ENCODE measurements at places on chromosomes 7 and 10.

DNA sequence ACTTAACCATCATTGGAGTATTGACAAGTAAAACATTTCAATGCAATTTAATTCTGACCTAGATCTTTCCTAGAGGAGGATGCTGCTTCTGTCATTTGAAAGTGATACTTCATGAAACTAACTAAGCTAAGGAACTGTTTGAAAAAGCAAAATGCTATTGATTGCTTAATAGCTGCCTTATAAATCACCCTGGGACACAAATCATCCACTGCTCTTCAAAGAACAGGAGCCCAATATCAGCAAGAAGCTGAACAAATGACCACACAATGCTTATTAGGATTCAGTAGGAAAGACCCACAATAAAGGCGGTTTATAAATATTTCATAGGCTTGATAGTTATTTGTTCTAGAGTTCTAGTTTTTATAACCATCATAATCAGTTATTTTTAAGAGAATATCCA is 216.3 kb downstream of the TEX36 start:
- DNase-seq, result no peak

DNA sequence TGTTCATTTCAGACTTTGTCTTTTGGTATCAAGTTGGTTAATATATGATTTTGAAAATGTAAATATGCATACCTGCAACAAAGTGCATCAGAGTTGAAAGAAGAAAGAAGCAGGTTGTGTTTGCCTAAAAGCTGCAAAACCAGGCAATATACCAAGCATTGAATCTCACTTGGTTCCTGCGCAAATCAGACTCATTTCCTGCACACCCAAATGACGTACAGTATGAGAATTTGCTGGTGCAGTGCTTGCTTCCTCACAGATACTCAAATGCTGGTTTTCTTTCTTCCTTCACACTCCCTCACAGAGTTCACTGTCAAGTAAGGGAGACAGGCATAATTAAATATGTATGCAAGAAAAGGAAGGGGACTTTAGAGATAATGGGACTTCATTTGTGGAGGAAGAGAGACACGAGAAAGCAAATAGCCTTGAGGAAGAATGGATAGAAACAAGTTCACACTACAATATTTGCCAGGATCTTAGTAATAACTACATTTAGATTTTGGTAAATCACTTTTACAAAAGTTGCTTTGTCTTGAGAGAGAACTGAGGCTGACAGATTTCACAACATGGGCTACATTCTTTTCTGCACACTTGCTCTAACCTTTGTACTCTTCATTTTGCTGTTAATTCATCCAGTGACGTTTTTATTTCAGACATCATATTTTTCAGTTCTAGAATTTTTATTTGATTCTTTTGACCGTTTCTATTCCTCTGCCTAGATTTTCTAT is 56.9 kb upstream of the AOAH start:
- DNase-seq, result no peak

DNA sequence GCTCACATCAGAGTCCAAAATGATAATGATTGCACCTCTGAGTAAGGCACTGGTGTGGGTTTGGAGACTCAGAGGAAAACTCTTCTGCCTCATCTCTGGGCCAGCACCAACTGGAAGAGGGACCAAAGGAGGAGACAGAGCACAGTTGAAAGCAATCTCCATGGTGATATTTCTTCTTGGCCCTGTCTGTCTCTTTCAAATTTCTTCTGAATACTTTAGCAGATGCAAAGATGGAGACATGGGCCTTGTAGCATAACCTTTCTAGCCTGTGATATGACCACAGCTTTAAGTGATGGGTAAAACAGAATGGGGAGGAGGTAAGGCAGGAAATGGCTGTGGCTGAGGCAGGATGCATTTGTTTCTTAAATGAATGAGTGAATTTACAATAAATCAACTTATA is 12.2 kb upstream of the GIMAP7 start:
- no peak for DNase-seq

DNA sequence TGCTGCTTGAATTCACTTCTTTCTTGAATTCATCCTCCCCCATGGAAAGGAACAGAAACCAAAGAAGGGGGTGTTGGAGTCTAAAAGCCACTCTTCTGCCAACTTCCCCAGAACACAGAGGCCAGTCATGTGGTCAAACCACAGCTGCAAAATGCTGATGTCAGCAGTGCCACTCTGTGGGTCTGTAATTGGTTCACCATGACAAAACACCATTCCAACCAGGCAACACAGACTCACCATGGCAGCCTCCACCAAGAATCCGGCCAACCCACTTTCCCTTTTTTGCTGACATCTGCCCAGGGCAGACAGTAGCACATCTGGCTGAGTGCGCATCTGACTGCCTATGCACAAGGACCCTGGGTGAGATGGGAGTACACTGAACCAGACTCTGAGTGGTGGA is 16.8 kb downstream of the OSBPL3 start:
- DNase-seq, result peak; percentile 19

DNA sequence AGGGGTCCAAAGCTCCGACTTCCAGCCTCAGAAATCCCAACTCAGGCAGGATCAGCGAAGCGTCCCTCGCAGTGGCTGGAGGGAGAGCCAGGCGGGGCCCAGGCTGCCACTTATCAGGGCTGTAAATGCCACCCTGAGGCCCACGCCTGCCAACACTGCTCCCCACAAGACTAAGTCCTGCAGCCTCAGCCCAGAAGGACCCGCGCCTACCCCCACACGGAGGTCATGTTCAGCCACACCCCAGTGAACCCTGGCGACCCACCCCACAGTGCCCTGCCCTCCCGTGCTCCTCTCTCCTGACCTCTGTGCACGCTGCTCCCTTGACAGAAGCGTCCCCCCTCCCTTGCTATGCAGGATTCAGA is 3.2 kb downstream of the PSMG3 start:
- DNase-seq, result no peak

DNA sequence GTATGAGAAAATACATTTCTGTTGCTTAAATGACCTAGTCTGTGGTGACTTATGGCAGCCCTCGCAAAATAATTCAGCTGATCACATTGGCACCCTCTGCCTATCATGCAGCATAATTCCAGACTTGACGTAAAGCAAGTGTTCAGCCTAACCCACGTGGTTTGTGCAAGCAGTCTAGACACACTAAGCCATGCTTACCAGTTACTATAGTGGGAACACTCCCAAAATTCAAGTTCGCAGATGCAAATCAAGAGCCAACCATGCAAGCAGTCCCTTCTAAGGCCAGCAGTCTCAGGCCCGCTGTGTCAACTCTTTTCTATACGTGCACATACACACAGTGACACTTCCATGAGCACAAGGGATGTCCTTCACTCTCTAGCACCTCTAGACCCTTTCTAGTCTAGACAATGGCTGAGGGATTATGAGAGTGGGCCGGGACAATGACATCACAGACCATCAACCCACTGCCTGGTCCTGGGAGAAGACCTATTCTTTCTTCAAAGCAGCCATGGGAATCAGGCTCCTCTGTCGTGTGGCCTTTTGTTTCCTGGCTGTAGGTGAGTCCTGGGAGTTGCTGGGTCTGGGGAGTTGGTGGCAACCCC is 29.0 kb upstream of the PRSS1 start:
- DNase-seq, result no peak

DNA sequence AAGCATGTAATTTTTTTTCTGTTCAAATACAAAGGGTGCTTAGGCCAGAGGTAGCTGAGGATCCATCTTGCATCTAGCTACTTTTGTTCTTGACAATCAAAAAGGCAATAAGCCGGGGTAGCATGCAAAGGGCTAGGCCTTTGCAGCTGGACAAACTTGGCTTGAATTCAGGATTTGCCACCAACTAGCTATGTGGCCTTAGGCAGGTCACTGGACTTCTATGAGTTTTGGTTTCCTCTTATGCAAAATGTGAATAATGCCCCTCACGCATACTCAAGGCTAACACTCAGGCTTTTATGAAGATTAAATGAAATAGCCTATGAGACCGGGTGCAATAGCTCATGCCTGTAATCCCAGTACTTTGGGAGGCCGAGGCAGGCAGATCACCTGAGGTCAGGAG is 19.3 kb downstream of the GFRA1 start:
- no peak for DNase-seq

- no peak for DNase-seq
These were observed 92.3 kb upstream of the TMEM168 start for GRCh38 chr7:112882511-112882910.

GRCh38 chr10:62869958-62870357 is 53.8 kb upstream of the EGR2 start:
- no peak for DNase-seq

- no peak for DNase-seq
These were observed 72.7 kb upstream of the PRKG1 start for GRCh38 chr10:51001587-51001986.

DNA sequence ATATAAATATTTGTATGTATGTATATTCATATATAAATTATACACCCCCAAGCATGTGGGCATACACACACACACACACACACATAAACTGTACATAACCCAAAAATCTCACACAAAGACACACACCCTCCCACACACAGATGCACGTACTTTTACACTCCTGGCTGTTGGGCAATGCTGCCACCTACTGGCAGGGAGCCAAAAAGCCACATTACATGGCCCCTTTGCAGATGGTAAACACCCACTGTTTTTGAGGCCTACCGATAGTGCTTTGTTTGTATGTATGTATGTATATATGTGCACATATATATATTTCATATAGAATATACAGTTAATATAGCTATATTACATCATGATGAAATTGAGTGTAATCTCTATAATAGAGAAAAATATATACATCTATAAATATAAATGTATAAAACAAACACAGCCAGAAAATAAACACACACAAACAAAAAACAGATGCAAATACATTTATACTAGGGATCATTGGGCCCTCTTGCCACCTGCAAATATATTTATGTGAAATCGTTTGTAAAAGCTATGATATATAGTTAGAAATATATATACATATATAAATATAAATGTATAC is 120.1 kb upstream of the ACBD5 start:
- DNase-seq, result peak; percentile 79

GRCh38 chr7:40694026-40694809 is 559.4 kb downstream of the SUGCT start:
- no peak for DNase-seq

GRCh38 chr7:44470135-44470479 is 20.4 kb downstream of the NUDCD3 start:
- no peak for DNase-seq

DNA sequence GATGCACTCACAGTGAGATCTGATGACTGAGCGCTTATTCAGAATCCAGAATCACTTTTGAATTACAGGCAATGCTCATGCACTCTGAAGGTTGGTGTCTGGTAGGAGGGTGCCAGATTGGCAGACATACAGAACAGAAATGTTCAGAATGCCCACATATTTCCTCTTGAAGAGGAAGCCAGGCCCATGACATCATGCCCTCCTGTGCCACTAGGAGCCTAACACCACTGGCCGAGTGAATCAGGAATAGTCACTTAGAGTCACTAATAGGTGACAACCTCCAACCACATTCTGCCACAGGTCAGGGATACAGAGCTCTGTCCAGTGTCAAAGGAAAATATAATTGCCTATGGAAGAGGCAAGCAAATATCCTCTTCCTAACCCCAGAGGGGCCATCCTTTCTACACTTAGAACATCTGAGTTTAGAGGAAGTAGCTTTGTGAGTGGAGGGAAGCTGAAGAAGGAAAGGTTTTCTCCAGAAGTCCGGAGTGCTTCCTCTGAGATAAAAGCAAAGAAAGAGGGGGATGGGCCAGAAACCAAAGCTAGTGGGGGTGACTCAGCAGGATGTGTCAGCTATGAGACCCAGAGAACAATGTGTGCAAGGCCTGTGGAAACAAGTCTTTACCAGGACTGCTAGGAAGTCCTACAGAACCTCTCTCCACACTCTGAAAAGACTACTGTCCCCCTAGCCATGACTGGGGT is 838.8 kb downstream of the GRID1 start:
- no peak for DNase-seq

DNA sequence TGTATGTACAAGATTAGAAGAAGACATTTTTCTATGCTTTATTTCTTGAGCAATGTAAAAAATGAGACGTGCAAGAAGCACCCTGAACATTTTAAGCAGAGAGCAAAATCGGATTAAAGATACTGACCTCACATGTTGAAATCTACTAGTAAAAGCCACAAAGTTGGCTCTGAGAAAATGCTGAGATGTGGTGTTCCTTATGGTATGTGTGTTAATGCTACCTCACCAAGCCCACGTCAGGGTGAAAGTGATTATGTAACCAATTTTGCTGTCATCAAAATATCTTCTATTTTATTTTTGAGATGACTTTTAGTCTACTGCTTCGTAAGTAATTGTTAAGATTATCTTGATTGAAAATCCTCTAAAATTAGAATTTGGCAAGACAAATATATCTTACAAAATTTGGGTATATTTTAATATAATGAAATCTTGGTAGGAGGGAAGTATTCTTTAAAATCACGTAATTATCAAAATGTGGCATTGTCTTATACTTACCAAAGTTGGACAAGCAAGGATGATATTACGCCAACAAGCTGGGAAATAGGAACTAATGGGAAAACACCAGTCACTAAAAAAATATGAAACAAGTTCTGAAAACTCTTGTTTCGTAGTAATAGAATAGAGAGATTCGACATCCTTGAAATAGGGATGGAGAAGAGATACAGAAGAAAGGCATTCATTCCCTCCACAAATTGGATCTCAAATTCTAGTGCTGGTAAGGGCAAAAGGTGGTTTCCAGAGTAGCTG is 5.8 kb downstream of the ADO start:
- no peak for DNase-seq

DNA sequence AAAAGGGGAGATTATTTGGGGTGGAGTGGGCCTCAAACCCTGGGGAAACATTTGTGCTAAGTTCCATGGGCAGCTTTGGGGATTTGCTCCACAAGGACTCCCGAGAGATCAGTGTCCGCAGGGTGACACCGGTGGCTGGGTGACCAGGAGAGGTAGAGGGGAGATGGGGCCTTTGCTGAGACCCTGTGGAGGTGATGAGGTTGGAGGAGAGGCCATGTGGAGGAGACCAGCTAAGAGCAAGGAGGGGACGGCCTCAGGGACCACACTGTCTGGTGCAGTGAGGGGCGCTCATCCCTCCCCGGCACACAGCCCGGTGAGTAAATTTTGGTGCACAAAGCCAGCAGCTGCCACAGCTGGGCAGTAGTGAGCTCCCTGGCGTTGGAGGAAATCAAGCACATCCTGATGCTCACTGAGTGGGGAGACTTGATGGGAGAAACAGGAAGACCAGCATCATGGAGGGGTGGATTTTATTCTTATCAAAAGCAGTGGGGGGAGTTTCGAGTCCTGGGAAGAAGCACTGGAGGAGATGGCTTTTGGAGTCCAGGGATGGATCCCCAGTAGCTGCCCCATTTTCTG is 20.2 kb upstream of the ELFN1 start:
- no peak for DNase-seq

Data from stimulated activated naive CD8-positive, alpha-beta T cell treated with anti-CD3 and anti-CD28 coated beads, Interleukin-15, amount 100 ng/mL, for 72 hours (primary cell).